Fibroblast of the aortic adventitia (primary cell): ENCODE measurements at places on chromosomes 7 and 10.

GRCh38 chr10:86905429-86905828 is 52.0 kb downstream of the MMRN2 start:
- no peak for DNase-seq

DNA sequence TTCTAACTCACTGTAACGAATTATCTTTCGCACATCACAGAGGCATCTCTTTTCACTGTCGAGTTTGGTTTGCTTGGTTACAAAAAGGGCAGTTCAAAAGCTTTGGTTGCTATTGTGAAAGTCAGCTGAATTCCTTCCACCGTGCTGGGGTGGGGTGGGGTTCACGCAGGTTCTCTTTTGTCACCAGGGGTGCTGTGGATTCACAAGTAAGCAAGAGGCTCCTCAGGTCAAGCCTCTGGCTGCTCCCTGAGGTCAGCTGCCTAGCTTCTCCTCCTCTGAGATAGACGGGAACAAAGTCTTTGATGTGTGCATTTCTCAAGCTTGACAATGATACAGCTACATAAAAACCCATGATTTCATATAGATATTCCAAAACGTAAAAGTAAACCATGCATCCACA is 47.7 kb downstream of the EGFR start:
- DNase-seq: no peak

- DNase-seq: no peak
Measured at GRCh38 chr7:34603711-34604444, 54.1 kb upstream of the NPSR1 start.

GRCh38 chr10:107163076-107163855 is 1.2 kb downstream of the SORCS1 start:
- no peak for DNase-seq

GRCh38 chr10:12091421-12091820 is 22.7 kb downstream of the DHTKD1 start:
- no peak for DNase-seq

DNA sequence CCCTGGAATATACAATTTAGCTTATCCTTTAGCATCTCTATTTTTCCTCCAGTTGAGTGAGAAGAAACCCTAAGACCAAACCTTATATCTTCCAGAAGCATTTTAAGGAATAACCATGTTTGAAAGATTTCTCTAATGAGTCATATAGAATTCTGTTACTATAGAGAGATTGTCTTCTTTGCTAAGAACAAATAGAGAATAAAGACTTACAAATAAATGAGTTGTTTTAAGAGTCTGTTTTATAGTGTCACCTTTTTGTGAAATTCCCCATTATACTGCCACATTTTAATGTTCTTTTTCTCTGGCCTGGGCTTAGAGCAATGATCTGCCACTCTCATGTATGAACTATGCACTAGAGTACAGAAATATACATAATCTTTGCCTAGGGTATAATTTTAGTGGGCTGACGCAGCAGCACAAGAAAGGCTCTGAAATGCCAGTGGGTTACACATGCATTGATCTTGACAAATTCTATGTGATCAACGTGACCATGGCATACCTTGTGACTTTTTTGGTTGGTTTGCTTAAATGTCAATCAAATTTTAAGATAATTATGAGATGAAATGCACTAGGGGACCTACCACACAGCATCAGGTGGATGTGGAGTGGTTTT is 145.1 kb upstream of the MKLN1 start:
- no peak for DNase-seq

GRCh38 chr10:27437775-27438174 is 66.3 kb upstream of the RAB18 start:
- DNase-seq: no peak

- DNase-seq: no peak
Measured at GRCh38 chr7:103694304-103694703, 248.3 kb upstream of the SLC26A5 start.

DNA sequence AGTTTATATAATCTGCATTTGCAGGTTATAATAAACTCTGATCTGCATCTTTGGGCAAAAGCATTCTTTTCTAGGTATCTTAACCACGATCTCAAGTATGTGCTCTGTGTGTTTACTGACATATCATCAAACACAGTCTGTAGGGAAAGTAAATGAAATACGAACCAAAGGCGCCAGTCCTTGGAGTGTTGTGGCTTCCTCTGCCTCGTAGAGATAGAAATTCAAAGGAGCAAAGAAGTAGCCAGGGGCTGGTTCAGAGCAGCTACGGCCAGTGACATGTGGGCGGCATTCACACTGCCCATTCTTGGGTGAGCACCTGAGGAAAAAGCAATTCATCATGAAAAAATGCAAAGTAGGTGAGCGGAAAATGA is 38.7 kb downstream of the LAMB4 start:
- DNase-seq: no peak

GRCh38 chr7:124162667-124163066 is 129.8 kb upstream of the TMEM229A start:
- no peak for DNase-seq

DNA sequence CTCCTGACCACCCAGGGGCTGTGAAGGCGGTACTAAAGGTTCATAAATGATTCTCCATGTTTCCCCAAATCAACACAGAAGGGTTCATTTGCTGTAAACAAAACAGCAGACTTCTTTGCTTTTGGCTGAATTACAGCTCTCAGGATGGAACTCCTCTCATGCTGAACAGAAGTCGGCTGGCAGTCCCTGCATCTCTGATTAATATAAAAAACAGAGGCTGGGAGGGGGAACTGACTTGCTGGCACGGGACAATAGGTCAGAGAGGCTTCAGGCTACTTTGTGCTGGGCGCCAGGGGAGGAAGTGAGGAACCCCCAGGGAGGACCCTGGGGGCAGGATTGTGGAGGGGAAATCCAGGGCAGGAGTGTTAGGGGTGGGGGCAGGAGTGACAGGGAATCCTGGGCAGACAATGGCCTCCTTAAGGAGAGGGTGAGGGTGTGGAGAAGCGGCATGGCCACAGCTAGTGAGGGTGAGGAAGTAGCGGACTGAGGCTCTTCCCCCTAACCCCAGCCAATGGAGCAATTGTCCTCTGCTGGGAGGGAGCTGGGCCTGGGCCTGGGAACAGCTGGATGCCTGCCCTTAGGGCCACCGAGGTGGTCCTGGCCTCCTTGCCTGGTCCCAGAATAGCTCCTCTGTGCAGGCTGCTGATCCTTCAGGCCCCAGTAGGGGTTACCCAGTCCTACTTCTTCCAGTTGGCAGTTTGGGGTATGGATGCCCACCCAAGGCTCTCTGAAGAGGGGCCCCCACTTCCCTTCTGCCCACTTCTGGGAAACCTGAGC is 9.2 kb upstream of the SFRP5 start:
- DNase-seq: no peak

GRCh38 chr7:46695051-46695708 is 774.1 kb upstream of the IGFBP3 start:
- DNase-seq: peak; percentile 22

- peak; percentile 80 for DNase-seq
Measured at GRCh38 chr10:50917486-50917885, 32.1 kb upstream of the A1CF start.

DNA sequence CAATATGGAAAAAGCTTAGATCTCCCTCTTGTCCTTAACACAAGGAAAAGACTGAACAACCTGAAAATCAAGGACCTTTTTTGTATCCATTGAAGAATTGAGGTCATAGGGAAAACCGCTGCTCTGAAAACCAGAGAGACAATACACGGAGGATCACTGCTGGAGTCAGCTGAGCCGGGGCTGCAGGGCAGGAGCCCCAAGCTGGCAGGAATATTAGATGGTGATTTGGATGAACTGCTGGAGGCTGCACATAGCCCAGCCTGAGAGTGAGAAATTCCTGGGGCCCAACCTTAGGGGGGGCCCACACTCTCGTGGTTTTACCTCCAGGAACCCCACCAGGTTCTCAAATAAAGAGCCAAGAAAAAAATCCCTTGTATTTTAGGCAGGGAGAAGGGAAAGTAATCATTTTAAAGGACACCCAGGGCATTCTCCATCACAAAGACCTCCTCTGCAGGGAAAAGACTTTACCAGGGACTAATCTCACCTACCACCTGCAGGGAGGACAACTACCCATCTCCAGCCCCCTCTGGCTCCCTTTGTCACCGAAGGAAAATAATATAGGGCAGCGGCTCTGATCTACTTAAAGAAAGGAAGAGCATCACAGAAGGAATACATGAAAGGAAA is 55.4 kb upstream of the RNF32 start:
- DNase-seq: no peak

DNA sequence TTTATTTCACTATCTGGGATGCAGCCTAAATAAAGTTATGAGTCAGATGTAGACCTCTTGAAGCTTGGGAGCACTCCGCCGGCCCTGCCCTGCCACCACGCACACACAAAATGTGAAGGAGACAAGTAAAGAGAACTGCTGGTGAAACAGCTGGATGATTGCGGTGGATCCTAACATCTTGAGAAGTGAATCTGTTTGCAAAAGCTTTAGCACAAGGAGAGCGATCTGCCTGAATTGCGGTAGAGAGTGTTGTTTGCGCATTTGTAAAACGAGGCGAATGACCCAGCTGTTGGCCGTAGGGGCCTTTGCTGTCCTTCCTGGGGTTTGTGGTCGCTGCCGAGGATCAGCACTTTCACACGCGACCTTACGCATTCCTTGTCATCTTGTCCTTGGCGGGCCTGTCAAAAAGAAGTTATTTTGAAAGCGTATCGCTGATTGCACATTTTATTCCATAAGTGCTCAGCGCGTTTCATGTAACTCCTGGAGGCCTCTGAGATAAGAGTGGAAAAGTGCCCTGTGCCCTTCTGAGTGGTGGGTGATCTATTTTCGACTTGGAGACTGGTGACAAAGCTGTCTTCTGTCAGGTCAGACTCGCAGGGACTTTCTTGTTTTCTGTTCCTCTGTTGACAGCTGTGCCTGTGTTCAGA is 40.8 kb downstream of the RBM20 start:
- peak; percentile 25 for DNase-seq

DNA sequence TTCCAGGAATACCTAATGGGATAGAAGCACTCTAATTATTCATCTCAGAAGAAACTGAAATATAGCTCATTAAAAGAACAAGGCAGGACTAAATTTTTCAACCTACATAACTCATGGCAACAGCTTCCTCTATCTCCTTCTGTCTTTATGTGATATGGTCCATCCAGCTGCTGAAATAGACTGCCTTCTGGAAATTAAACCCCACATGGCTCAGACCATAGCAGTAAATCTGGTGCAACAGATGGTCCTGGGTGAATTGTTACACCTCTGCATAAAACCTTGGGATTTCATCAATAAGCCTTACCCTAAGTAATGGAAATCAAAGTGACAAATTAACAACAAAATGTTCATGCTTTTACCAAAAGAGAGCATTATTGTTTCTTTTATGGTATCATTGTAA is 205.6 kb upstream of the CSTF2T start:
- DNase-seq: no peak

DNA sequence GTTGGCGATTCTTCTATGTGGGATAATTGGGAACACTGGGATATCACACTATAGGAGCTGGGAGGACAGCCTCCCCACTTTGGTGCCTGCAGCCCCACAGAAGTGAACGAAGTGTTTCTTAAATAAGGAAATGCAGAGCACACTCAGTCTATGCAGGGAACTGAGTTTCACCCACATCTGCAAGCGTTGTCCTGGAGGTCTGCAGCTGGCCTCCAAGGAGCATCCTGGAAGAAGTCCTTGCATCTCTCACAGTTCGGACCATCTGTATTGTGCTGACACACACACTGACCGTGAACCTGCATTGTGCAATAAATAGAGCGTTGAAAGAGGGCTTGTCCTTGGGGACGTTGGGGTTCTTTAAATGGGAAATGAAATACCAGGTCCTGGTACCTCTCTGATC is 25.8 kb downstream of the LAMB4 start:
- no peak for DNase-seq

- no peak for DNase-seq
Measured at GRCh38 chr10:94001416-94001810, 7.7 kb downstream of the PLCE1 start.

DNA sequence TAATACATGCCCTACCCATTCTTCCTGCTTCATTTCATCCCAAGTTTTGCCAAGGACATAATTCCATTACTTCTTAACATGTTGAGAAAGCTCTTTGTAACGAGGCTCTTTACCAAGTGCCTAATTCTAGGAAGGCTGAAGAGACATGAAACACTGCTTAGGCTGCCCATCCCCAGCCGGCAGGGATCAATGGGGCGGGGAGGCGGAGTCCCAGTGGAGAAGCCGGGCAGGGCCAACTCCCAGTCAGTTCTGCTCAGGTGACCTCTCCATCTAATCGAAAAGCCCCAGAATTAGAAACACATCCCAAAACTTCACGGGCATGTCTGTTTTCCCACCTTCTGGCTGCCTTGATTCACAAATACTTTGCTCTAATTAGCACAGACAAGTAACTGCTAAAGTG is 89.5 kb upstream of the LYZL1 start:
- DNase-seq: no peak
